ENCODE measurements at places on chromosomes 1 and 21. TPM values are rescaled to one million over a fixed set of nuclear protein-coding genes. Genes with fewer than 3 reads are reported as not detected.

The ORC1 gene
- total RNA-seq = 26.9 TPM

The HES5 gene
- not detected for total RNA-seq

The PLXNA2 gene
- total RNA-seq = 88.8 TPM

The KCNAB2 gene
- total RNA-seq = 22.9 TPM

The PGBD5 gene
- total RNA-seq = 4.6 TPM

The GALNT2 gene
- 49.4 TPM for total RNA-seq

The NPHS2 gene
- total RNA-seq = not detected

The NFASC gene
- total RNA-seq = 31.6 TPM

The FOXD3 gene
- total RNA-seq = 19.6 TPM

The NR5A2 gene
- total RNA-seq = 0.61 TPM

The BCAN gene
- not detected for total RNA-seq

The ZNF678 gene
- total RNA-seq = 24.3 TPM

The SAMD13 gene
- 3.3 TPM for total RNA-seq

The GUCA2B gene
- total RNA-seq = not detected

The PPT1 gene
- total RNA-seq = 111 TPM

The FNBP1L gene
- 96.8 TPM for total RNA-seq

The DIPK1A gene
- 6.6 TPM for total RNA-seq

The CAPN9 gene
- total RNA-seq = 1.1 TPM

The DMRTA2 gene
- 1.4 TPM for total RNA-seq

The SIM2 gene
- total RNA-seq = not detected

The UBE2U gene
- total RNA-seq = not detected

The S100B gene
- not detected for total RNA-seq

The OR2L3 gene
- total RNA-seq = not detected

The C4BPA gene
- not detected for total RNA-seq

The SH2D1B gene
- not detected for total RNA-seq

The ITLN2 gene
- total RNA-seq = 15.8 TPM

The S100A1 gene
- 5.8 TPM for total RNA-seq

The CYP4Z1 gene
- not detected for total RNA-seq

The KIF26B gene
- 21.0 TPM for total RNA-seq

The PTPRU gene
- 73.1 TPM for total RNA-seq

The AGT gene
- not detected for total RNA-seq

The NTMT2 gene
- not detected for total RNA-seq

The OR2T33 gene
- total RNA-seq = not detected

The FAM177B gene
- not detected for total RNA-seq

The TNFRSF1B gene
- total RNA-seq = 0.24 TPM

The LAD1 gene
- total RNA-seq = 13.5 TPM

The RHCE gene
- total RNA-seq = 0.49 TPM

The ATP6V1G3 gene
- total RNA-seq = 1.5 TPM

The PTAFR gene
- 0.72 TPM for total RNA-seq

The RBM11 gene
- 26.6 TPM for total RNA-seq

The PGM1 gene
- 165 TPM for total RNA-seq

The LCE1E gene
- total RNA-seq = not detected

The HCRTR1 gene
- not detected for total RNA-seq

The SV2A gene
- 23.9 TPM for total RNA-seq

The OTUD3 gene
- total RNA-seq = 12.6 TPM

The NBPF19 gene
- 7.7 TPM for total RNA-seq

The GJA5 gene
- 1.6 TPM for total RNA-seq

The FASLG gene
- not detected for total RNA-seq

The CSF1 gene
- 0.84 TPM for total RNA-seq

The MTMR11 gene
- 5.3 TPM for total RNA-seq

The EPHA8 gene
- total RNA-seq = 2.5 TPM

The CHRNB2 gene
- 0.18 TPM for total RNA-seq

The ASAP3 gene
- 78.7 TPM for total RNA-seq

The SAMSN1 gene
- total RNA-seq = not detected

The FCGR2B gene
- not detected for total RNA-seq

The RAVER2 gene
- total RNA-seq = 21.8 TPM

The ALX3 gene
- not detected for total RNA-seq

The CHAF1B gene
- total RNA-seq = 7.1 TPM

The CD101 gene
- 1.4 TPM for total RNA-seq
